B cell (primary cell): ENCODE measurements at places on chromosomes 2 and 18. TPM values are rescaled to one million over a fixed set of nuclear protein-coding genes. Genes with fewer than 3 reads are reported as not detected.

DNA sequence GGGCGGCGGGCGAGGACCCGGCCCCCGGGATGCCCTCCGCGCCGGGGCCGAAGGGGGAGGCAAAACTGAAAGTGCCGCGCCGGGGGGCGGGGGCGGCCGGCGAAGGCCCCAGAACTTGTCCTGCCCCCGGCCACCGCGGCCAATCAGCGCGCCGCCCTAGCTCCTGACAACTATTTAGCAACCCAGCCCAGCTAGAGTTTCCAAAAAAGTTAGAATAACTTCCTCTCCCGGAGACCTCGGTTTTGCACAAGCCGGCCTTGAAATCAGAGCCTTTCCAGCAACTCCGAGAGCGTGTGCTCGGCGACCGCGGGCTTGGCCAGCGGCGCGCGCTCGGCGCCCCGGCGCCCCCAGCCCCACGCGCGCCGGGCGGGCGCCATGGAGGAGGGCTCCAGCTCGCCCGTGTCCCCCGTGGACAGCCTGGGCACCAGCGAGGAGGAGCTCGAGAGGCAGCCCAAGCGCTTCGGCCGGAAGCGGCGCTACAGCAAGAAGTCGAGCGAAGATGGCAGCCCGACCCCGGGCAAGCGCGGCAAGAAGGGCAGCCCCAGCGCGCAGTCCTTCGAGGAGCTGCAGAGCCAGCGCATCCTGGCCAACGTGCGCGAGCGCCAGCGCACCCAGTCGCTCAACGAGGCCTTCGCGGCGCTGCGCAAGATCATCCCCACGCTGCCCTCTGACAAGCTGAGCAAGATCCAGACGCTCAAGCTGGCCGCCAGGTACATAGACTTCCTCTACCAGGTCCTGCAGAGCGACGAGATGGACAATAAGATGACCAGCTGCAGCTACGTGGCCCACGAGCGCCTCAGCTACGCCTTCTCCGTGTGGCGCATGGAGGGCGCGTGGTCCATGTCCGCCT is at the start of gene TWIST2:
Gene TWIST2, plus strand, starts transcription at position 245 of the 850 bp plus-strand sequence. Its CDS starts 131 bp downstream, at position 376.
- H3K27ac ChIP-seq: no peak within 1 kb of the TSS
- no peak for DNase-seq
- H3K36me3 ChIP-seq: no peaks in the 10 kb centered on the region
- peaks cover 37% of the 10 kb centered on the region for H3K27me3 ChIP-seq
- no peaks in the 10 kb centered on the region for H3K4me1 ChIP-seq
- no peak within 1 kb of the TSS for H3K4me3 ChIP-seq

DNA sequence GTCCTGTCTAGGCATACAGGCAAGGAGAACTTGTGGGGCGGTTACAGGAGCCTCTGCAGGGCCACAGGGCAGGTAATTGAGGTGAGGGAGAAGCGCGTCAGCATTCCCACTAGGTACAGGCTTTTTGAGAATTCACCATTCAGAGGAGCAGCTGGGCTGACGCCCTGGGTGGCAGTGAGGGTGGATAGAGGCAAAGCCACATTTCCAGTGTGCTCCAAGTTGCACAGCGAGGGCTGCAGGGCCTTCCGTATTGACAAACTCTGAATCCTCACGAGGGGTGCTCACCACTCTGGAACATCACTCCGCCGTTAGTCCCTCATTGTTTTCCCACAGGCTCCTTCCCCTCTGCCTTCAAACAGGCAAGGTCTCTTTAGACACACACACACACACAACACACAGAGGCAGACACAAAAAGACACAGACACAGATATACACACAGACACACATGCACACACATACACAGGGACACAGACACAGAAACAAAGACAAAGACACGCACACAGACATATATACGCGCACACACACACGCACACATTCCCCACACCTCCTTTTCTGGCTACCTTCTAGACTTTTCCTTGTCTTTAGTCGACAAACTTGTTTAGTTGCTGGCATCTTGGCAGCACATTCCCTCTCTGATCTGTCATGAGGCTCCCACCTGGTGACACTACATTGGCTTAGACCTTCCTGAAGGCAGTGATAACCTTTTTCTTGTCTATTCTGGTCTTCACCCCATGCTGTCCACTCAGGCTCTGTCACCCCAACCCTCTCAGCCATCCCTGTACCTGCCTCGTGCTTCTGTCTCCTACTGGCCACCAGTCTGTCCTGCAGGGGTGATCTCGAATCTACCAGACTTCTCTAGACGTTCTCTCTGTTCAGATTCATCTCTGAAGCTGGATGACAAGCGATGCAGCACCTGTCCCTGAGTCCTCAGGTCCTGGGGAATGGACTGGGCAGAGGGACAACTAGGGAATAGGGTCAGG is 136.8 kb downstream of the ALPK2 start:
- peaks cover 5% of the 10 kb centered on the region for H3K4me1 ChIP-seq
- no peaks in the 10 kb centered on the region for H3K36me3 ChIP-seq
- no peak overlapping the region for H3K27ac ChIP-seq
- DNase-seq: no peak
- peaks cover 14% of the 10 kb centered on the region for H3K27me3 ChIP-seq

The CCDC85A gene
- not detected in 2 replicates for total RNA-seq

DNA sequence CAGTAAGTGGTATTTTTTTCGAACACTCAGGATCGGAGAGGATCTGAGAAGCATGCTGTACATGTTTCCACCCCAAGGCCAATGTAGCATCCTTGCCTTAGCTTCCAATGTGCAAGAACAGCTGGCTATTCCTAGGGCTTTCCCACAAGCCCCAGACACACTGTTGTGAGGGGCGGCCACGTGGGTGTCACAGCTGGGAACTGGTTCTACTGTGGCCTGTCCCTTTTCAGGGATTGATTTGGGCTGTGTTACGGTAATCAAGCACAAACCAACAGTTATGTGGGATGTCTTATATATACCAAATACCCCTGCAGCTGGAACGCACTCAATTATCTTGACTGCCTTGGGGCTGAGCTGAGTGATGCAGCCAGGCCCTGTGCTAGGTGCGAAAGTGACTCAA is 116.3 kb upstream of the CXCR4 start:
- no peak for DNase-seq
- H3K36me3 ChIP-seq: no peaks in the 10 kb centered on the region
- H3K4me3 ChIP-seq: no peak overlapping the region

- no peaks in the 10 kb centered on the region for H3K36me3 ChIP-seq
- no peak overlapping the region for H3K4me3 ChIP-seq
Measured at GRCh38 chr18:74493689-74494088, 2.5 kb upstream of the CNDP2 start.

- DNase-seq: no peak
- H3K27me3 ChIP-seq: no peaks in the 10 kb centered on the region
- H3K4me1 ChIP-seq: no peaks in the 10 kb centered on the region
- no peaks in the 10 kb centered on the region for H3K36me3 ChIP-seq
- no peak overlapping the region for H3K4me3 ChIP-seq
Measured at GRCh38 chr2:38106405-38107094, 30.6 kb upstream of the CYP1B1 start.

- no peak for DNase-seq
- H3K27me3 ChIP-seq: no peaks in the 10 kb centered on the region
- H3K4me1 ChIP-seq: no peaks in the 10 kb centered on the region
- H3K27ac ChIP-seq: no peak overlapping the region
- H3K4me3 ChIP-seq: no peak overlapping the region
Measured at GRCh38 chr2:226399006-226399405, 400.6 kb downstream of the IRS1 start.

- no peak overlapping the region for H3K27ac ChIP-seq
- no peak overlapping the region for H3K4me3 ChIP-seq
- H3K4me1 ChIP-seq: peaks cover 4% of the 10 kb centered on the region
- H3K27me3 ChIP-seq: no peaks in the 10 kb centered on the region
- H3K36me3 ChIP-seq: no peaks in the 10 kb centered on the region
Measured at GRCh38 chr2:61770298-61770697, 83.6 kb downstream of the FAM161A start.

The SNTG2 gene
- total RNA-seq: 1.4 and 2.4 TPM in 2 replicates

The LCT gene
- 0.07 and 0.10 TPM in 2 replicates for total RNA-seq

- DNase-seq: no peak
- H3K4me1 ChIP-seq: no peaks in the 10 kb centered on the region
- H3K27me3 ChIP-seq: no peaks in the 10 kb centered on the region
- no peak overlapping the region for H3K4me3 ChIP-seq
- no peaks in the 10 kb centered on the region for H3K36me3 ChIP-seq
Measured at GRCh38 chr18:28163201-28163775, 13.6 kb downstream of the CDH2 start.

The DPP10 gene
- total RNA-seq: not detected in 2 replicates

The MAL gene
- total RNA-seq: 0.74 TPM in 1 of 2 replicates, not detected in the other

DNA sequence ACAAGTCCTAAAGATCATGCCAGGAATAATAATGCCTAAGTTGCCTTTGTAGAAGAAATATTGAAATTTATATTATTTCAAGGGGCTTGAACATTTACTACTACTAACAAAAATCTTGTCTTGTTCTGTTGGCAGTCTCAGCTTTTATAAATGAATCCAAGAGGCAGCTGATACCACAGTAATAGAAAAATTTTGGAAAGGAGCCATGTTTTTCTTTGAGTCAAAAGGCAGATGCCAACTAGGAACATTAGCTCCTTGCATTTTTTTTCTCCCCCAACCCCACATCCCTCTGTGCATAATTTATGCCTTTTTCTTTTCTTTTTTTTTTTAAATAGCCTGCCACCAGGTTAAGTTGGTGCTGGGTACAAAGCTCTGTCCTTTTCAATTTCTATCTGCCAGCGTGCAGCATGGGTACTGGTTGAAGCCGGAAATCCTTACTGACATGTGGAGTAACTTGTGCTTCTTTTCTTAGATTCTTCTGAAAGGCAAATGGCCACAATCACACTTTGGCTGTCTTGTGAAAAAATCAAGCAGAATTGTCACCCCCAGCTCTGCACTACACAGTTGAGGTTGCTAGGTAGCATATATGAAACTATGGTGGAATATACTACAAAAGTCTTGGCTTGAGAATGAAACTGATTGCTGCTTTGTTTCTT is 98.8 kb downstream of the RHBDD1 start:
- H3K36me3 ChIP-seq: peaks cover 9% of the 10 kb centered on the region
- H3K4me1 ChIP-seq: no peaks in the 10 kb centered on the region
- H3K4me3 ChIP-seq: no peak overlapping the region
- no peaks in the 10 kb centered on the region for H3K27me3 ChIP-seq
- no peak overlapping the region for H3K27ac ChIP-seq

DNA sequence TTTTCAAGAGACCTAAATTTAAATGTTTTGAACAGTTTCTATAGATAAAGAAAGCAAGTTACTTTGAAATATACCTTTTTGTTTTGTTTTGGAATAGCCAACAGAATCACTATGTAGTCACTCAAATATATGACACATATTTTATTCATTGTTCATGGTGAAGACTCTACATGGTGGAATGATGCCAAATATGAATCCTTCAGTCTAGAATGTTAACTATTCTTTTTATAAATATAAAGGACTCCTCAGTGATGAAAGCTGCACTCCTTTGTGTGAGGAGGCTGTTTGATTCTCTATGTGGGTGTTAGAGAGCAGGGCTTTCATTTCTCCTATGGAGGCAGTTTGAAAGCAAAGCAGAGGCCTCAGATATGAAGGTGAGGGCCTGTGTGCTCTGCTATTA is 396.4 kb upstream of the LRRTM1 start:
- no peaks in the 10 kb centered on the region for H3K27me3 ChIP-seq
- no peaks in the 10 kb centered on the region for H3K4me1 ChIP-seq
- H3K4me3 ChIP-seq: no peak overlapping the region
- no peak overlapping the region for H3K27ac ChIP-seq

DNA sequence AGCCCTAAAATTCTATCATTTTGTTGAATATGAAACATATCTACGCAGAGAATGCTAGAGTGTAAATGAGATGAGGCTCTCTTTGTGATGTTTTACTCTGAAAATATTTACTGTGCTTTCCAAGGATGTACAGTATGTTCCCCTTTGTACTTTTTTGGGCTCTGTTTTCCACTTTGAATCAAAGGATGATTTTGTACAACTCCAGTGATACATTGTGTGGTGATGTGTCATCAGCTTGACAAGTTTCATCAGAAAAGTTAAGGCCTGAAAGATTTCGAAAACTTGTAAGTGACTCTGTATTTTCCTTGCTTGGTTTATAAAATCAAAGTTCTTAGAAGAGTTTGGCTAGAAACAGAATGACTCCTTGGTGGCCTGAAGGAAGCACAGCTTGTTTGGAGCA is 206.3 kb downstream of the LTBP1 start:
- no peaks in the 10 kb centered on the region for H3K27me3 ChIP-seq
- H3K36me3 ChIP-seq: no peaks in the 10 kb centered on the region
- no peak overlapping the region for H3K27ac ChIP-seq
- H3K4me1 ChIP-seq: no peaks in the 10 kb centered on the region
- no peak overlapping the region for H3K4me3 ChIP-seq

The VIT gene
- not detected in 2 replicates for total RNA-seq

The CNGA3 gene
- not detected in 2 replicates for total RNA-seq

- no peaks in the 10 kb centered on the region for H3K4me1 ChIP-seq
- no peak overlapping the region for H3K4me3 ChIP-seq
- H3K27ac ChIP-seq: no peak overlapping the region
- H3K27me3 ChIP-seq: no peaks in the 10 kb centered on the region
- H3K36me3 ChIP-seq: no peaks in the 10 kb centered on the region
Measured at GRCh38 chr2:212938144-212938793, 213.1 kb downstream of the IKZF2 start.

DNA sequence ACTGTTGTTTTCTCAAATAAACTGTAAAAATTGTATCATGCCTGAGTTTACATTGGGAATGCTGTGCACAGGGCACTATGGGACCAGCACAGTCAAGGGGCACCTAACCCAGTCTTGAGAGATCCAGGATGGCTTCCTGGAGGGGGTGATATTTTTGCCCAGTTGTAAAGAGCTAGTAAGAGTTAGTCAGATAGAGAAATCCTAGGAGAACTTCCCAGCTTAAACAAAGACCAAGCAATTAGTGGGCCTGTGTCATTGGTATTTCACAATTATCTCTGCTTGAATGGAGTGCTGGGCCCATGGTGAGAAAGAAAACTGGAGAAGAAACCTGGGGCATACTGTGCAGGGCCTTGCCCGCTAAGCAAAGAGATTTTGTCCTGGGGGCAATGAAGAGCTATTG is 12.2 kb downstream of the XDH start:
- no peak overlapping the region for H3K27ac ChIP-seq
- H3K36me3 ChIP-seq: no peaks in the 10 kb centered on the region
- no peak for DNase-seq
- no peaks in the 10 kb centered on the region for H3K27me3 ChIP-seq

- no peaks in the 10 kb centered on the region for H3K36me3 ChIP-seq
- H3K4me3 ChIP-seq: no peak overlapping the region
- H3K27me3 ChIP-seq: no peaks in the 10 kb centered on the region
- H3K27ac ChIP-seq: no peak overlapping the region
- no peaks in the 10 kb centered on the region for H3K4me1 ChIP-seq
- no peak for DNase-seq
Measured at GRCh38 chr2:165720511-165720910, 73.5 kb downstream of the GALNT3 start.

GRCh38 chr2:163878718-163879117 is 142.9 kb upstream of the FIGN start:
- no peaks in the 10 kb centered on the region for H3K27me3 ChIP-seq
- H3K27ac ChIP-seq: no peak overlapping the region
- no peaks in the 10 kb centered on the region for H3K36me3 ChIP-seq
- no peak for DNase-seq
- no peak overlapping the region for H3K4me3 ChIP-seq
